ENCODE measurements at places on chromosomes 2 and 18.

DNA sequence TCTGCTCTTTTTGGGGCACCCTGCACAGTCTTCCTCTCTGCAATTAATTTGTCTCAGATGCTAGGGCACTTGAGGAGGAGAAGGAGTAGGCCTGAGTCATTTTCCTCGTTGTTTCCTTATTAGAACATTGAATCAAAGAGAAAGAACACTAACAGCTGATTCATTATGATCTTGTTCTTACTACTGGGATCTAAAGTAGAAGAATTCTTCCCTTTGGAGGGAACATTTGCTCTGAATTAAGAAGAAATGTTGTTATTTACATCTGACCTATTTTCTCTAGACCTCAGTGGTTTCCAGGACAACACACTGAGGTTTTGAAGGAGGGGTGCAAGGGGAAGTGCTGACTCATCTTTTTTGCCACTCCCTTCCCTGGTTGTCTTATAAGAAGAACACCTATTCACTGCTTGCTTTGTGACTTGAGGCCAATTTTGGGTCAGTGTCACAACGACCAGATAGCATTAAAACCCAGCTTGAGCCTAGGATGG lies 24.3 kb upstream of the STAT1 start:
- DNase-seq = no peak

DNA sequence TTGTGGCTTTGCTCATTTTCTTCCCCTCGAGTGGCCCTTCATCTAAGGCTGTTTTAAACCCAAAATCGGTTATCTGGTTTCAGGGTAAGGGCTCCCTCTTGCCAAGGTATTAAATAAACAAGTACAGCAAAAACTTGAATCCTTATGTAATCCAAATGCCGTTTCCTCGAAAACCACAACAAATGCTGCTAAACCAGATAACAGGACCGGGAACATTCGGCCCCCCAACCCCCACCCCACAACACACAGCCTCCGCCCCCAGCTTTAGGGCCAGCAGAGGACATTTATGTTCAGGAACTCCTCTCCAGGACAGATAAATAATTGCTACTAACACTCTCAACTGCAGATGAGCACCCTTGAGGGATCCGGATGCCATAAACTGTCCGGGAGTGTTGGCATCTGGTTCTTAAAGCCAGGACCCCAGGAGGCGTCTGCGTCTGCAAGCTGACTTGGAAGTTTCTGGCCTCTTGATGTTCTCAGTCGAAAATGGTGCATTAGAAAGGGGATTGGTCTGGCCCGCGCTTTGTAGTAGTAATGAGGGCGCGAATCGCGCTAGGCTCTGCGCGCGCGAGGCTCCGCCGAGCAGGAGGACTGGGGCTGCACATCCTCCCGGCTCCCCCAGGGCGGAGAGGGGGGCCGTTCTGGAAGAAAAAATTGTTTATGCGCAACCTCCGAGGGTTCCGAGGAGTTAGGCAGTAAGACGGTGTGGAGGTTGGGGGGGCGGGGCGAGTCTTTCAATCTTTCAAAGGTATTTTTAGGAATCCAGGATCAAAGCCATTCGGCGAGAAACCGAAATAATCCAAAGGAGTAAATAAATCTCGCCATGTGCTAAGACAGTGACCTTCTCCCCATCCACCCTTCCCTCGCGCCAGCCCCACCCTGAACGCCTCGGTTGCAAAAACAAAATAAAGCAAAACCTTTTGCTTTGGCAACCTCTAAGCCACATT lies 3.9 kb upstream of the ID2 start:
- peak; percentile 37 for DNase-seq

- no peak for DNase-seq
Observed at GRCh38 chr2:222433332-222434173, 9.2 kb downstream of the SGPP2 start.

GRCh38 chr18:46398625-46399024 lies 258.4 kb downstream of the LOXHD1 start:
- DNase-seq = no peak

DNA sequence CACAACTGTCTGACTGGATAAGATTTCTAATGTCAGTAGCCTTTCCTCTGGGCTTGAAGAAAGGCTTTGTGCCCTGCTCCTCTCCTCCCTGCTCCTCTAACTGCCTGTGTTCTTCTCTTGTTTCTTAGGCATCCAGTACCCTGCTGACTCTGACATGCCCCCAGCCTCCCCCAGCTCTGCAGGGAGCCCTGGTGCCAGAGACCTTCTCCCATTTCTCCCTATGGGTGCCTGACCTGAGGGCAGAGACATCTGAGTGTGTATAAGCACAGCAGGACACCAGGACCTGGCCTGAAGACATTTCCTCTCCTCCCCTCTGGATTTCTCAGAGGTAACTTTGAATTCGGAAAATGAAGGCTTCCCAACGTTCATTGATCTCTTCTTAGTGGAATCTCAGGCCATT lies 23.6 kb downstream of the RNF144A start:
- DNase-seq = no peak

- no peak for DNase-seq
Observed at GRCh38 chr2:186575856-186576255, 14.0 kb upstream of the ITGAV start.

GRCh38 chr2:99689145-99689742 lies 199.4 kb upstream of the REV1 start:
- no peak for DNase-seq

- DNase-seq = no peak
Observed at GRCh38 chr2:199994371-199994770, 39.0 kb downstream of the MAIP1 start.

- no peak for DNase-seq
Observed at GRCh38 chr2:12684471-12684936, 32.2 kb upstream of the TRIB2 start.

DNA sequence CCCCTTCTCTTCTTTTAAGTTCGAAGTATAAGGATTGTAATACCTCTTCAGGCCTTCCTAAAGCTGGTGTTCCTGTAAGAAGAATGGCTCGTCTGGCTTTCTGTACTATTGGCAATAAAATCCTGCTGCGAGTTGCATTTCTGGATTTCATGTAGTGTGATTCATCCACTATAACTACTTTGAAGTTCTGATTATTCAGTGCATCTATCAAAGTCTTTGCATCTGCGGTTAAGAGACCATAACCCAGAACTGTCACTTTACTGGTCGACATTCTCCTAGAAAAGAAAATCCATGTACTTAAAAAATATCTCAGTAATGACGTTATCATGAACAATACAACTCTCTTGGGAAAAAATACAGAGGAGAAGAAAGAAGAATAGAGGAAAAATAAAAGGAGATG lies 181.1 kb downstream of the ZRANB3 start:
- DNase-seq = no peak

DNA sequence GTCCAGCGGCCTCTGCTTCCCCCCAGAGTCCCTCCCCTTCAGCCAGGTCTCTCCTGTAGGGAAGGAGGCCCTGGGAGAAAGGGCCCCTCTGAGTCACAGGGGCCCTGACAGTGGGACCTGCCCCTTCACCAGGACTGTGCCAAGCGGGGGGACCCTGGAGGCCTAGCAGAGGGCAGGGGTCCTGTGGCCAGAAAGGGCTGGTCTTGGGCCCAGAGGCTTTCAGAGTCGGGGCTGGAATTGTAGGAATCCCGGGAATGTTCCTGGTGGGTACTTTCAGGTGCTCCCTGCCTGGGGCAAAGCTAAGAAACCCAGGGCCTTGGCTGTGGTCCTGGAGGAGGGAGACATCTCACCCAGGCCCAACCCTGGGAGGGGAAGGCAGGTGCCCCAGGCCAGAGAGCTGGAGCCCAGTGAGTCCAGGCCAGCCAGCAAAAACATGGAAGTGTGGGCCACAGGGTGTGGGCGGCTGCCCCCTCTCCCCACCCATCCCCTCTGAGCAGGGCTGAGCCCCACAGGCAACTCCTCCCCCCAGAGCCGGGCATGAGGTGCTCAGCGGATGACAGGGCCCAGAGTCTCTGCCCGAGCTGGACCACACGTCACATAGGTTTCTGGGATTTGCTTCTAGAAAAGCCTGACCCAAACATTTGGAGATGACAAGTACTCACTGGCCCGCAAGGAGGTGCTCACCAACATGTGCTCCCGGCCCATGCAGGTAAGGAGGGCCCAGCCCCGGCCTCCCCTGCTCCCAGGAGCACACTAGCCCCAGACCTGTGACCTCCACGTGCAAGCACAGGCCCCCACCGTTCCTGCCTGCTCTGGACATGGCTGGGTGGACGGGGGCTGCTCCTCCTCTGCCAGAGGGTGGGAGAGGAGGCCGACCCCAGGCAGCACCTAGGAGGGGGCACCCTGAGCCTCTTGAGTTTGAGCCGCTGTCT lies 48.2 kb upstream of the ALPP start:
- DNase-seq = no peak

DNA sequence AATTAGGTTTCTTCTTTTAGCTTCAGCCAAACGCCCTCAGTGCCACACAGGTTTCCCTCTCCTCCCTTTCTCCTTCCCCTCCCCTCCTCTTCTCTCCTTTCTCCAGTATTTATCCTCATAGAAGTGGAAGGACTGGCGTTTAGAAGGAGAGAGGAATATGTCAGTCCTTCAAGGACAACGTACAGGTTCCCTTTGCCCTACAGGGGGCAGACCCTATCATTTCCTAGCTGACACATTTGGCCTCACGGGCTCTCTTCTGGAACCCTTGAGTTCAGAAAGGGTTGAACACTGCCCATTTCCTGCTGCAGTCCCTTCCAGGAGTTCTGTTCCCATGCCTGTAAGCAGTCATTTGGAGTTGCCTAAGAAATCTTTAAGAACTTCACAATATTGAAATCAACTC lies 46.1 kb downstream of the CDCA7 start:
- DNase-seq = no peak

- DNase-seq = no peak
Observed at GRCh38 chr2:14324308-14324707, 308.2 kb upstream of the LRATD1 start.

- DNase-seq = no peak
Observed at GRCh38 chr2:241522477-241522876, 14.1 kb upstream of the STK25 start.

DNA sequence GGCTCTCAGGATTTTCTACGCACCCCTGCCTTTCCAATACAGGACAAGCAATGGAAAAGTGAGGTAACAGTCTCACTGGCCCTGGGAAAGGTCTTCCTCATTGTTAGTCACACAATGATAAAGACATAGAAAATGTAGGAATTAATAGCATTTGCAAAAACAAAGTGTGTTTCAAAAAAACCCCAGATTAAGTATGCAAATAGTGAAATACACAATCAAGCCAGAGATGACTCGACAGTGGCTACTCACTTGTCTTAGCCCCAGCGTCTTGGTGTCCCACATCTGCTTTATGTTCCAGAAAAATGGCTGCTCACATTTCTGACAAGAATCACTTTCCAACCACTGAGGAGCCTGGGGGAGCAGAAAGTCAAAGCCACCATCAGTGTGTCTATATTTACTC lies 47.0 kb upstream of the AP1S3 start:
- DNase-seq = no peak

DNA sequence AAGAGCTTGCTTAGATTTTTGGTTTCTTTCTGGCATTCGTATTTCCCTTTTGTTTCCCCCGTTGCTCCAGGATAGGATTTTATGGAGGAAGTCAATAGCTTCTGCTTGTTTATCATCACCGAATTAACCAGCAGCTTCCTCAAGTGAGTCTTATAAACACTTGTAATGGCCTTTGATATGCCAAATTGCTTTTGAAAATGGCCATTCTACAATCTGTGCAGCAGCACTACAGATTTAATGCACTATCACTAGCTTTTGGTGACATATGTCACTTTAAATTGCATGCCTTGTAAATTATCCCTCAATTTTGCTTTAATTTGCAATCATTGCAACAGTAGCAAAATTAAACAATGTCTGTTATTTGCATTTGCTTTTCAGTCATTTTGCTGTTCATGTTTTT lies 774.7 kb downstream of the METTL4 start:
- no peak for DNase-seq

DNA sequence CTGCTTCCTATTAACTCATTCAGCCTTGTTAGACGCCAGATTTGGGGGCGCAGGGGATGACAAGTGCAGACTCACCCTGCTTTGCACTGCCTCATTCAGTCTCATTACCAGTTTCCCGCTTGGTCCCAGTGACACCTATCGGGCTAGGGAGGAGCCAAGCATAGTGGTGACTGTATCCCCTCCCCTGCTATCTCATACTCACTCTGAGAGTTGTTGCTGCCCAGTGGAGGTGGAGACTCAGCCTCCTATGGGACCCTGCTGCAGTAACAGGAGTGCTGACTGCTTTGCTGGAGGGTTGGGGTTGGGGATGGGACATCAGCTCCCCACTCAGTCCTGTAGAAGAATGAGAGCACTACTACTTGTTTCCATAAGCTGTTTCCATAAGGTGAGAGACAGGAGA lies 21.3 kb upstream of the PIK3C3 start:
- no peak for DNase-seq

DNA sequence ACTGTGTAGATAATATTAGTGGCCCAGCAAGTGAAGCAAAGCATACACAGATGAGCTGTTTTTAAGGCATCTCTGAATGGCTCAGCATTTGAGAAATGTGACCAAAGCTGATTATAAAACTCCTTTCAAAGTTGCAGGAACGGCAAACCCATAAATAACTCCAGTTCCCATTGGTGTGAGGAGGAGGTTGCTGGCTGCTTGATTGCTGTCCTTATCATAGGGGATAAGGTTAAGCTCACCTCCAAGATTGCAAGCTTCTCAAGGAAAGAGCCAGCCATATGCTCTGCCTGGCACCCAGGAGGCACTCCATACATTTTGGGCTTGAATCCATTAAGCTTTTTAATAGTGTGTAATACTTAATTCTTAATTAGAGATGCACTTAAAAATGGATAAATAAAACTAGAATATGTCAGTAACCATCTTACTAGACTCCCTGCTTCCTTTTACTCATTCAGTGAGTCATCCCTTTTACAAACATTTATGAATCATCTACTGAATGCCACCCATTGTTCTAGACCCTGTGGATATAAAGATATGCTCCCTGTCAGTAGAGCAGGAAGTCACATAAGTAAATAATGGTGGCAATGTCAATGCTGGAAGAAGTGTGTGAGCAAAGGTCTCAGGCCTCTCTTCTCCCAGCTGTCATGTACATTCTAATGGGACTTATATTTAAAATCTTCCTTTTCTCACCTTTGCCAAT lies 99.3 kb downstream of the SPATS2L start:
- DNase-seq = peak; percentile 41

DNA sequence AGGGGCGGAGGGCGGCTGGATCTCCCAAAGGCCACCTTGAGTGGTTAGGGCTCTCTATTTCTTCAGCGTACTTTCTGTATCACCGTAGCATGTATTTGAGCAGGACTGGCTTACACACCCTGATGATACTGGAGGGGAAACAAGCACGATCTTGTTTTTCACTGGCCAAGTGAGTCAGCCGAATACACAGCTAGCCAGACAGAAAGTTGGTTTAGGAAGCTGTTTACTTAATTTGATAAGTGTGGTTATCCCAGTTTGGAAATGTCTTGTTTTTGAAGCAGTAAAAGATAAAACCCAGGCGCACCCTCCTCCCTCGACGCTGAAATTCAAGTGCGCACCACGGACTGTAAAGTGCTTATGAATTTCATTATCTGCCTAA lies 582 bp downstream of the RIOK3 start:
- no peak for DNase-seq

DNA sequence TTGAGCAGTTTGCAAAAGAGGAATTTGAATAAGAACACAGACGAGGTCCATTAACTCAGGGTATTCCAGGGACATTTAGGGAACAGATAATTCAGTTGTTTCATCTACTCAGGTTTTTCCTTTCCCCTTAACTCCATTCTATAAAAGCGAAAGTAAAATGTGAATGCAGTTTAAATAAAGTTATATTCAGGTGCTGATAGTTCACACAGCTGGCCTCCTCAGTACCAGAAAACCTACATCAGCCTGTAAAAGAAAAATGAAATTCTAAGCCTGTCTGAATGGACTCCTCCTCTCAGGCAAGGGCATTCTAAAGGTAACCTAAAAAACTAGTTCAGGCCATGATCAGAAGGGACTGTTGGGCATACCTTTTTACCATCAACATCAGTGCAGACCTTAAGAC lies 873.8 kb downstream of the SUCLG1 start:
- no peak for DNase-seq
